Suppressor macrophage treated with lipopolysaccharide for 4 hours (primary cell): ENCODE measurements at places on chromosomes 3 and 15.

- no peak for DNase-seq
Measured at GRCh38 chr3:195548987-195549386, 5.9 kb upstream of the PPP1R2 start.

DNA sequence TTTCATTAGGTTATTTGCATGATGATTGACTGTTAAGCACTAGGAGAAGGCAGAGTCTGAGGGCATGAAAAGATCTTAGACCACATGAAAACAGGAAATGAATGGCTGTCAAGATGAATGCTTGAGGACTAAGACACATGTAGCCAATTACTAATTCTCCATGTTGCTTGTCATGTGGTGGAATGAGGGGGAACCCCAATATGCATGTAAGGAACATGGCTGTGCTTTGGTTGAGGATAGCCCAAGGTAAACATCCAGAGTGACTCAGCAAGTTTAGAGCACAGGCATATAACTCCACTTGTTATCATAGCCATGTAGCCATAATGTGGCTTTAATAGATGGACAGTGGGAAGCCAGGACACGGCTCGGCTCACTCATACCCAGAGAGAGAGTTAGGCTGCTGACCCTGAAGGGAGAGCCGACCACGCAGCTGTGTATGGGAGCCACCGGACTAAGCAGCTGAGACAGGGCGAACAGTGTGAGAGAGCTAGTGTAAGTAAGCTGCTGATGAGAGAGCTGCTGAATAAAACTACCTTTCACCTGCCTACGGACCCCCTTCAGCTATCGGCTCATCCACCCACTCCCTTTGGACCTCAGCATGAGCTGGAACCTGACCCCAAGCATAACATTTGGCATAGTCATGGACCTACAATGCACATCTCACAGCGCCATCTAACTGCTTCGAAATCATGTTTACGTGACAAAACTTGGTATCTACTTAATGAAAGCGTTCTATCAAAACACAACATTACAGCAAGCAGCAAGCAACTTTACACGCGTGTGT lies 37.6 kb downstream of the ANO10 start:
- DNase-seq: no peak

DNA sequence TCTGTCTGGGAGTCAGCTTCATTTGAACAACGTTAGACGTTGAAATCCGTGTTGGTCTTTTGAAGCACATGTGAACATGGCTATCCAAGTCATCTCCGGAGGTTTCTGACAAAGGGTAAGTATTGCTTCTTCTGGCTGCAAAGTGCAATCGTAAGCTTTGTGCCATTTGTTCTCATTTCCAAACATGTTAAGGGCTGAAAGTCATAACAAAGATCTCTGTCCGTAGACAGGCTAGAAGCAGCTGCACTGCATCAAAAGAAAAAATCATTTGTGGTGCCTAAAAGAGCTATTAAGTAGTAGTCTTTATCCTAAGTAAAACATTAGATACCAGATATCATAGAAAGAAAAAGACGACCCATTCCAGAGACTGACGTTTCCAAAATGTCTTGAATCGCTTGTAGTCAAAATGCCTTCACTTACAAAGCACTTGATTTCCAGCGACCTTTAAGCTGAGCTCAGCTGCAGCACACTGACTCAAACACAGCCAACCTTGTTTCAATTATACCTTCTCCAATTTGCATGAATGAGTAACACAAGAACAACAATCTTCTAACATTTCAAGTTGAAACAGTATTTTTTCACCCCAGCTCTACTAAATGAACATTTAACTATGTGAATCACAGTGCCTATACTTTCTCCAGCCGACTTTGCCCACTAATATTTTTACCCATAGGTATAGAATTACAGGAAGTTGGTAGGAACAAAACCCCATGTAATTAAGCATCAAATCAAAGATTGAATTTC lies 76.6 kb downstream of the NEDD4 start:
- no peak for DNase-seq

GRCh38 chr3:11140713-11141104 lies 13.6 kb upstream of the HRH1 start:
- no peak for DNase-seq

- DNase-seq: no peak
Measured at GRCh38 chr3:185756477-185756876, 68.4 kb downstream of the IGF2BP2 start.

GRCh38 chr3:112979244-112979832 lies 4.4 kb upstream of the CD200R1 start:
- peak; percentile 73 for DNase-seq
